ENCODE measurements at places on chromosomes 2 and 18.

DNA sequence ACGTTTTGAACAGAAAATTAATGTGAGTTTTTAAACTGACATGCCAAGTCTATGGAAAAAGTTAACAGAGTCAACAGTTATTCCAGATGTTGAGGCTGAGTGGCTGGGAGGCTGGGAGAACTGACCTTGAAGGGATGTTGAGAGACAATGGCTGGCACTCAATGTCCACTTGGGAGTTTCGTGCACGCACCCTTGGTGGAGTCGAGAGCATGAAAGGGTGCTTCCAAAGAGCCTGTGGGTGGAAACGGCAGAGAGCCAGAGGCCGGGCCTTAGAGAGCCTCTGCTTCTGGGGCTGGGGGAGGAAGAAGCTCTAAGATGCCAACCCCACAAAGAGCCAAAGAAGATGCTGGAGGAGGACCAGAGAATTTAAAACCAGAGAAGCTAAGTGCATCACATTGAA is 63.4 kb upstream of the L3MBTL4 start:
- H3K27me3 ChIP-seq: no peaks in the 10 kb centered on the region
- H3K27ac ChIP-seq: no peak overlapping the region
- no peaks in the 10 kb centered on the region for H3K36me3 ChIP-seq
- no peak for DNase-seq
- no peaks in the 10 kb centered on the region for H3K4me1 ChIP-seq

DNA sequence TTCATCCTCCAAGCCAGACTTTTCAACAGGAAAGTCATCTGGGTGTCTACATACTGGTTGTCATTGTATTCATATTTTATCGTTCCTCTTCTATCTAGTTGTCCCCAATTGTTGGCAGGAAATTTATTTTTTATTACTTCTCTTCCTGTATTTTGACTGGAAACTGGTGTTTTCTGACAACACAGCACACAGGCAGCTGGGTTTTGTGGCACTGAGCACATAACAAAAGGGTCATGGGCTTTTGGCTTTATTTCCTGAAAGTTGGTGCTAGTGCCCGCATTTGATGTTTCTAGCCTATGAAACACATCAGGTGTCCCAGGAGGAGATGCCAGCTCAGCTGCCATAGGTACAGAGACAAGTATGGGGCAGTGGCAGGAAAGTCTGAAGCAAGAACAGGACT is 126.4 kb downstream of the TMEM17 start:
- peaks cover 2% of the 10 kb centered on the region for H3K36me3 ChIP-seq
- no peak overlapping the region for H3K27ac ChIP-seq
- no peak overlapping the region for H3K4me3 ChIP-seq
- no peaks in the 10 kb centered on the region for H3K4me1 ChIP-seq
- DNase-seq: no peak
- peaks cover 5% of the 10 kb centered on the region for H3K27me3 ChIP-seq

GRCh38 chr18:52313213-52313612 is 26.8 kb upstream of the DCC start:
- H3K4me3 ChIP-seq: no peak overlapping the region
- H3K36me3 ChIP-seq: no peaks in the 10 kb centered on the region
- H3K4me1 ChIP-seq: no peaks in the 10 kb centered on the region

- no peaks in the 10 kb centered on the region for H3K36me3 ChIP-seq
- H3K27ac ChIP-seq: no peak overlapping the region
- no peak overlapping the region for H3K4me3 ChIP-seq
- H3K27me3 ChIP-seq: no peaks in the 10 kb centered on the region
Observed at GRCh38 chr2:110662560-110662959, 15.3 kb downstream of the BUB1 start.

- DNase-seq: no peak
- no peak overlapping the region for H3K4me3 ChIP-seq
- no peaks in the 10 kb centered on the region for H3K36me3 ChIP-seq
- no peaks in the 10 kb centered on the region for H3K4me1 ChIP-seq
- H3K27me3 ChIP-seq: no peaks in the 10 kb centered on the region
- H3K27ac ChIP-seq: no peak overlapping the region
Observed at GRCh38 chr18:28124131-28125029, 52.5 kb downstream of the CDH2 start.

DNA sequence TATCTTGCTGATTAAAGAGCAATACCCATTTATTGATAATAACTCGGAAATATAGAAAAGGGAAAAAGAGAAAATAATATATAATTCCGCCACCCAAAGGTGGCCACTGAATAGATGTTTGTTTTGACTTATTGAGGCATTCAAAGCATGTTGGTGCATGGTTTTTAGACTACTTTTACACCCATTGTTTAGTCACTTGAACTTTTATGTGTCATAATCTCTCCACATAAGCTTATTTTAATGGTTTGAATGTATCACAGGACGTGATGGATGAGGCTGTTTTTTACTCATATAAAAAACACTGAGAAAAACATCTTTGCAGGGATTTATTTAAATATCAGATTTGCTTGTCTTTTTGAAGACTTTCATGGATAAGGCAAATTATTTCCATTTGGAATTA is 120.4 kb downstream of the ACKR3 start:
- H3K27ac ChIP-seq: no peak overlapping the region
- DNase-seq: no peak
- no peaks in the 10 kb centered on the region for H3K36me3 ChIP-seq
- H3K4me3 ChIP-seq: no peak overlapping the region

DNA sequence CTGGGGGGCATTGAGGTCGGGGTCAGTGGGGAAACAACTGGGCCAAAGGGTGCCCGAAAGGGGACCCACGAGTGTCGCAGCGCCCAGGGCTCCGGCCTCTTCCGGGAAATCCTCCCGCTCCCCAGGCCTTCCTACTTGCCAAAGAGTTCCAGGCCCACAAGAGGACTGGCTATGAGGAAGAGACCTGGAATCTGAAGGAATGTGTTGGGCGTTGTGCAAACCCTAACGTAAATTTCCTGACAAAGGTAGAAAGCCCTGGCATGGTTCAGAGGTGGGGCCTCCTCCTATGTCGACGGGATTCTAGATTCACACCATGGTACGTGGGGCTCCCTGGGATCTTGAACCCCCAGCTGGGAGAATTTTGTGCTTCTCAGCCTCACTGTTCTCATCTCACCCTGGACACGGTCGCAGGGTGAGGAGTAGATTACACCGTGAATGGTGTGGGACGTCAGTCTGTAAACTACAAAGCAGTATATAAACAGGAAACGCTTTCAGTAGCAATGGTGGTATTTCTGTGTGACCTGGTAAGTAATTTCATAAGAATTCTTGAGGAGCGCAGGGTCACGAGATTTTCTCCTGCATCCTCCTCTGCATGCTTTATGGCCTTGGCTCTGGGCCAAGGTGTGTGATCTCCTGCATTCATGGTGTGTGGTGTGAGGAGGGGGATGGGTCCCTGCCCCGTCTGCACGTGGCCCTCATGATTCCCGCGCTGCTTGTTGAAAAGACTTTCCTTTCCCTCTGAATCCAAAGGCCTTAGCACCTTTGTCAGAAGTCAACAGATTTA is 868 bp downstream of the HSBP1L1 start:
- no peak for DNase-seq
- H3K4me1 ChIP-seq: peaks cover 19% of the 10 kb centered on the region
- peak overlapping the region; percentile 57 for H3K27ac ChIP-seq
- H3K27me3 ChIP-seq: peaks cover 7% of the 10 kb centered on the region
- peak overlapping the region; percentile 82 for H3K4me3 ChIP-seq

DNA sequence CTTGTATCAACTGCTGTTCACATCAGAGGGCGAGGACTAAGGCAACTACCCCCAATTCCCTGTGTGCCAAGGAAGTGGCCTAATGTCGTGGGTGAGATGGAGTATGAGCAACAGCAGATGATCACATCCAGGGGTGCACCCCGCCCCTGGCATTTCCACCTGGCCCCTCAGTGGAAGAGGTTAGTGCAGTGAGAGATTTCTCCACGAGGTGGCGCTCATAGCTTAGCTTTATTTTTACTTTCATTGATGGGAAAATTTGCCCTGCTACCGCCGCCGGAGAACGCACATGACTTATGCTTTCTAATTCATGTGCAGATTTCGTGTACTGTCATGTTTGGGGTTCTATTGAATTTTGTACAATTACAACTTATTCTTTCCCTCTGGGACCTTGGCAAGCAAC is 470.6 kb upstream of the MEX3C start:
- DNase-seq: no peak
- H3K27me3 ChIP-seq: peaks cover 45% of the 10 kb centered on the region
- no peak overlapping the region for H3K27ac ChIP-seq

- no peak overlapping the region for H3K4me3 ChIP-seq
- H3K4me1 ChIP-seq: peaks cover 2% of the 10 kb centered on the region
- H3K36me3 ChIP-seq: no peaks in the 10 kb centered on the region
- H3K27me3 ChIP-seq: peaks cover 10% of the 10 kb centered on the region
- no peak for DNase-seq
Observed at GRCh38 chr2:85987266-85988174, 98.7 kb upstream of the ST3GAL5 start.

DNA sequence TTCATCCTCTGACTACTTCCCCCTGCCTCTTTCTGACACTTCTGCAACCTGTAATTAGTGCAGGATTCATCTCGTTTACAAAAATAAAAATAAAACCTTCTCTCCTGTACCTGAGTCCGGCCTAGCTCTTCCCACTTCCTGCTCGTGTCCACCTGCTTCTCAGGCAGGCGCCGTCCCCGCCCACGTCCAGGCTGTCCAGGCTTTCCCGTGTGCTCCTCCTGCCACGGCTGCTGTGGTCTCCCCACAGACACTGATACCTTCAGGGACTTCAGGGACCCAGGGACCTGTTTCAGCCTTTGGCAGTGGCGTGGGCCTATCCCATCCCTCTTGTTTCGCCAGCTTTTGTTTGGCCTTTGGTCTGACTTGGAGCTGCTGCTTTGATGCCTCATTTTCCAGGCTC is 272.5 kb downstream of the PHLPP1 start:
- no peak overlapping the region for H3K4me3 ChIP-seq
- no peak for DNase-seq
- peaks cover 24% of the 10 kb centered on the region for H3K27me3 ChIP-seq
- no peaks in the 10 kb centered on the region for H3K36me3 ChIP-seq
- peak overlapping the region; percentile 67 for H3K27ac ChIP-seq

DNA sequence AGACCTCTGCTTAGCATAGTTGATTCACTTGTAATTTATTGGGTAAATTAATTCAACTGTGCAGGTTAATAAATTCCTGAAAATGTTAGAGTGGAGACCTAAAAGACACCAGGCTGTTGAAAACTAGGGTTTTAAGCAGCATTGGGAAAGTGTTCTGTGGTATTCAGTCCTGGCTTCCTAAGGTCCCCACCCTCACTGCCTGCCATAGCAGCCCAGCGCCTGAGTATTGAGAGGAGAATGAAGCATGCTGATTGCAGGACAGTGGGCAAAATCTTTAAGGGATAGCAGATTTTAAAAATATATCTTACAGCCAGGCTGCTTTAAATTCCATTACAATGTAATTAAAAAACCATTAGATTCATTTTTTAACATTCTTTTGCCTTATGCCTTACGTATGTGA is 20.6 kb downstream of the MEIS1 start:
- DNase-seq: no peak
- H3K4me1 ChIP-seq: no peaks in the 10 kb centered on the region
- H3K27me3 ChIP-seq: no peaks in the 10 kb centered on the region
- no peaks in the 10 kb centered on the region for H3K36me3 ChIP-seq
- no peak overlapping the region for H3K27ac ChIP-seq

- DNase-seq: no peak
- H3K36me3 ChIP-seq: peaks cover 2% of the 10 kb centered on the region
- no peaks in the 10 kb centered on the region for H3K4me1 ChIP-seq
- no peak overlapping the region for H3K27ac ChIP-seq
- H3K4me3 ChIP-seq: no peak overlapping the region
Observed at GRCh38 chr2:106607371-106607770, 120.2 kb downstream of the CD8B2 start.

DNA sequence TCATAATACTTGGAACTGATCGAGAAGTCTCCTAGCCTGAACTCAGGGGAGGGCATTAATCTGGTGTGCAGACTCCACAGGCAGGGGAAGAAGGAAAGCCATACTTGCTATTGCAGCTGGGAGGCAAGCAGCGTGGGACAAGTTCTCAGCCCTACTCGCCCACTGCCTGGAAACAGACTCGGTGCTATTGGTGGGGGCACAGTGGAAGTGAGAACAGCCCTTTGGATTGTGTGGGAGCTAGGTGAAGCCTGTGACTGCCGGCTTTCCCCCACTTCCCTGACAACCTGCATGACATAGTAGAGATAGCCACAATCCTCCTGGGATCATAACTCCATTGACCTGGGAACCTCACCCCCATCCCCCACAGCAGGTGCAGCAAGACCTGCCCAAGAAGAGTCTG is 301.3 kb downstream of the RIT2 start:
- no peaks in the 10 kb centered on the region for H3K36me3 ChIP-seq
- no peak overlapping the region for H3K27ac ChIP-seq

- peaks cover 3% of the 10 kb centered on the region for H3K36me3 ChIP-seq
- peaks cover 5% of the 10 kb centered on the region for H3K27me3 ChIP-seq
- no peak for DNase-seq
- peaks cover 3% of the 10 kb centered on the region for H3K4me1 ChIP-seq
Observed at GRCh38 chr2:159176555-159176954, 109.9 kb downstream of the WDSUB1 start.

DNA sequence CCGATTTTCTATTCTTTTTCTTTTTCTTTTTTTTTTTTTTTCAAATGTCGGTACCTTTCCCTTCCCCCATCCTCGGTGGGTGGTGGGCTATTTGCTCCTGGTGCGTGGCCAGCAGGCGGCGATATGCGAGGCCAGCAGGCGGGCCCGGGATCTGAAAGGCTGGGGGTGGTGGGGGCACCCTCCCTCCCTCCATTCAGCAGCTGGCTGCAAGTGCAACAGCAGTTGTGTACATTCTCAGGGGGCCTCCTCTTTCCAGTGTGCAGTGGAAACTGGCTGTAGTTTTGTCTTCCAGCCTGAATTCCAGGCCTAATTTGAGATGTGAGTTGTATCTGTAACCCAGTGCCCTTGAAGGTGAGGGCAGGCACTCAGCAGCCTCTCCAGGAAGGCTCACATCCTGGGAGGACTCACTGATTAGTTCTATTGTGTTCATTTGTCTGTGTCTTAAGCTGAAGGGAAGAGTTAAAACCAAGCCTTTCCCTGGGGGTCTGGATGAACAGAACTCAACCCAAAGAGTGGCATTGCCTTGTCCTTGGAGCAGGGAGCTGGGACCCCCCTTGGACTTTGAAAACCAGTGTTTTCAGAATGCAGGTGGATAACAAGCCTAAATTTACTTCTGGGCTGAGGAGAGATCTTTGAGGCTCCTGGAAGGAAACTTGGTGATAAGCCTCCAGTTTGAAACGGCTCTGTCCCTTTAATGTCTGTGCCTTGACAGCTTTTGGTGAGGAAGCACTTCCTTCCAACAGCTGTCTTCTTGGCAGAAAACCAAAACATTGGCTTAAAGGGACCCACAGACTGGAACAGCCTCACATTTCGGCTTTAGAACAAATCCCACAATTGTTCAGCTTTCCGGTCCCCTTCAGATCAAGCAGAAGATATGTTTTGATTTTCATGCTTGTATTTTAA is 3.3 kb downstream of the MYCN start:
- H3K4me1 ChIP-seq: peaks cover 14% of the 10 kb centered on the region
- peaks cover 60% of the 10 kb centered on the region for H3K27me3 ChIP-seq
- peaks cover 4% of the 10 kb centered on the region for H3K36me3 ChIP-seq

GRCh38 chr2:108614043-108614545 is 79.8 kb downstream of the LIMS1 start:
- no peaks in the 10 kb centered on the region for H3K27me3 ChIP-seq
- H3K36me3 ChIP-seq: peaks cover 3% of the 10 kb centered on the region
- peak overlapping the region; percentile 89 for H3K4me3 ChIP-seq
- peak overlapping the region; percentile 99 for H3K27ac ChIP-seq
- H3K4me1 ChIP-seq: peaks cover 75% of the 10 kb centered on the region

- no peaks in the 10 kb centered on the region for H3K36me3 ChIP-seq
- H3K4me1 ChIP-seq: no peaks in the 10 kb centered on the region
- DNase-seq: no peak
Observed at GRCh38 chr18:55283309-55283708, 304.7 kb downstream of the TCF4 start.

Measured in T-helper 17 cell (primary cell).